Mammary epithelial cell (primary cell): ENCODE measurements at places on chromosomes 5 and 9. TPM values are rescaled to one million over a fixed set of nuclear protein-coding genes. Genes with fewer than 3 reads are reported as not detected.

The OR13C8 gene
- not detected for total RNA-seq

The NOTCH1 gene
- 170 TPM for total RNA-seq

The PCDHB9 gene
- total RNA-seq: 0.50 TPM

The ATG10 gene
- total RNA-seq: 7.2 TPM

The GEMIN5 gene
- total RNA-seq: 18.6 and 21.2 TPM in 2 replicates

The CD274 gene
- total RNA-seq: 30.6 and 45.5 TPM in 2 replicates

The SPACA9 gene
- total RNA-seq: 7.3 and 8.0 TPM in 2 replicates

The MOB3B gene
- total RNA-seq: 10.9 and 18.8 TPM in 2 replicates

The FGF10 gene
- total RNA-seq: not detected

The C5orf58 gene
- not detected in 2 replicates for total RNA-seq

The OBP2B gene
- 0.50 TPM for total RNA-seq

The CDX1 gene
- total RNA-seq: not detected

The CDH9 gene
- not detected for total RNA-seq

The FBLL1 gene
- total RNA-seq: 1.1 TPM in 1 of 2 replicates, not detected in the other

The PCDHA4 gene
- total RNA-seq: 0.83 TPM

GRCh38 chr9:22098643-22099332 lies 89.7 kb upstream of the CDKN2B start:
- DNase-seq: peak; percentile 64

DNA sequence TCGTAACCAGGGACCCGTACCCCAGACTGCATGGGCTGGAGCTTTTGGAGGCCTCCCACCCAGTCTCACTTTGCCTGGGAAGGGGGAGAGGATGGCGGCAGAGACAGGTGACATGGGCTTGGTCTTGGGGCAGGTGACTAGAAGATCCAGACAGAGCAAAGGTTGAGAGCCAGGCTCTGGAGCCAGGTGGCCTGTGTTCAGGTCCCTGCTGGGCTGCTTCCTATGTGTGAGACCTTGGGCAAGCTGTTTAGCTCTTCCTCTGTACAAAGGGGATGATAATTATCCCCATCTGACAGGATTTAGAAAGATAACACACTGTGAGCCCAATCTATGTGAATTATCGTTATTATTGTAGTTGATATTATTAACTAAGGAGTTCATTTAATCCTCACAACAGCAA lies 16.1 kb upstream of the NDST1 start:
- no peak for DNase-seq

DNA sequence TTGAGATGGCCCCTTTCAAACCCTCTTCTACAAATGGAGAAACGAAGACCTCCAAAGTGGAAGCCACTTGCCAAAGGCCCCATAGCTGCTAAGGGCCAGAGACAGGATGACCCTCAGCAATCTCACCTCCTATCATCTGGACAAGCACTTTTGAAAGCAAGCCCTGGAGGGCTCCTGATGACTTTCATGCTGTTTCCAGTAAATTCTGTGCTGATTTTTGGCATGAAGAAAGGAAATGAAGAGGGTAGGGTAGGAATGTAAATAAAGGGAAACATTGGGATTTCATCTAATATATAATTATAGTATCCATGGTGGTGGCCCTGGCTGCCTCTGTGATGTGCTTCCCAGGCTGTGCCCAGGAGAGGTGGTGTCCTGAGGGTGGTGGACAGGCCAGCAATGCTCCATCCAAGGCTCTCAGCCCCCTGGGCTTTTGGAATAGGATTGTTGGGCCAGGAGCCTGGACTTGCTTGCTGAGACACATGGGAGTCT lies 208.0 kb upstream of the TRIM32 start:
- DNase-seq: no peak

DNA sequence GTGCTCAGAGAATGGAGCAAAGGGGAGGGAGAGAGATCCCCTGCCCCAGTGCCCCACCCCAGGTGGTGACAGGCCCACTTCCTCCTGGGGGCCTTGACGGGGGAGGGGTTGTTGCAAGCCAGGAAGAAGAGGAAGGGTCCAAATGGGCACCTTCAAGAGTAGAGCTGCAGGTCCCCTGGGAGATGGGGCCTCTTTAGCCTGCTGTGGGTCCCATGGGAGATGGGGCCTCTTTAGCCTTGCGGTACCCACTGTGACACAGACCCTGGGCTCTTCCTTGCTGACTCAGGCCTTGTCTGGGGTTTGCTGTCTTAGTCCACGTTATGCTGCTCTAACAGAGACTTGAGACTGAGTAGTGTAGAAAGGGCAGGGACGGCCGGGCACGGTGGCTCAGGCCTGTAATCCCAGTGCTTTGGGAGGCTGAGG lies 9.6 kb upstream of the TOR4A start:
- DNase-seq: no peak

DNA sequence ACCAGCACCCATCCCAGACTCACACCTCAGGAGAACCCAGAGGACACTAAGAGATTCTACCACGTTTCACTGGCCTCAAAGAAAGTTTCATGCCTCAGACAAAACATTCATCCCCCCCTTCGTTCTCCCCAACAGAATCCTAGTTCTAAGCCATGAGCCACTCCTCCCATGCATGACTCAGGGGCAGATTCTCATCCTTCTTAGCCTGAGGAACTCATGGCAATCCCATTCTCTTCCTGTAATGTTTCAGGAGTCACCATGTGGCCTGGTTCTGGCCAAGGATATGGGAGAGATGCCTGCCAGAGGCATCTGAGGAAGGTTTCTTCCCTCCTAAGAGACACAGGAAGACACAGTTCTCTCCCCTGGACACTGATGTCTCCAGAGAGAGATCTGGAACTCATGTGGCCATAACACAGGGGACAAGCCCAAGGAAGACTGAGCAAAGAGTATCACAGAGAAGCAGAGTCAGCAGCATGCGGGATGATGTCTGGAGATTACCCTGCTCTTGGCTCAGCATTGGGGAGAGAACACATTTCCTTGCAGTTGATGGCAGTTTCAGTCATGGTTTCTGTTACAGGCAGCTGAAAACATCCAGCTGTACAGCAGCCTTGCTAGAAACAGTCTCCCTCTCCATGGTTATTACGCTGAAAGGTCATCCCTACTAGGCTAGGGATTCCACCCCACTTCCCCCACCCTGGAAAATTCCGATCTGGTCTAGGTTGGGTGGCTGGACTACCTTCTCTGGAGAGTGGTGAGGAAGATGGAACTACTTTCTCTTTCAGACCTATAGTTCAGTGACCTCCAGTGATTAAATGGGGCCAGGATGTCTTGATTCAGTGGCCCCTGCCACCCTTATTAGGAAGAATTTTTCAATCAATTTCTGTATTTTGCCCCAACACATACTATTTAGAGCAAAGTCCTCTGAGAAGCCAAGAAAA lies 115.4 kb downstream of the ZNF608 start:
- DNase-seq: no peak

GRCh38 chr9:128920381-128921058 lies at the start of gene PHYHD1:
PHYHD1 (plus strand) TSS chr9:128920982; CDS start chr9:128922324, 1,342 bp downstream.
- no peak for DNase-seq

GRCh38 chr5:143304836-143305475 lies 98.5 kb downstream of the NR3C1 start:
- DNase-seq: no peak

GRCh38 chr5:157956271-157956885 lies 97.4 kb upstream of the CLINT1 start:
- peak; percentile 62 for DNase-seq

DNA sequence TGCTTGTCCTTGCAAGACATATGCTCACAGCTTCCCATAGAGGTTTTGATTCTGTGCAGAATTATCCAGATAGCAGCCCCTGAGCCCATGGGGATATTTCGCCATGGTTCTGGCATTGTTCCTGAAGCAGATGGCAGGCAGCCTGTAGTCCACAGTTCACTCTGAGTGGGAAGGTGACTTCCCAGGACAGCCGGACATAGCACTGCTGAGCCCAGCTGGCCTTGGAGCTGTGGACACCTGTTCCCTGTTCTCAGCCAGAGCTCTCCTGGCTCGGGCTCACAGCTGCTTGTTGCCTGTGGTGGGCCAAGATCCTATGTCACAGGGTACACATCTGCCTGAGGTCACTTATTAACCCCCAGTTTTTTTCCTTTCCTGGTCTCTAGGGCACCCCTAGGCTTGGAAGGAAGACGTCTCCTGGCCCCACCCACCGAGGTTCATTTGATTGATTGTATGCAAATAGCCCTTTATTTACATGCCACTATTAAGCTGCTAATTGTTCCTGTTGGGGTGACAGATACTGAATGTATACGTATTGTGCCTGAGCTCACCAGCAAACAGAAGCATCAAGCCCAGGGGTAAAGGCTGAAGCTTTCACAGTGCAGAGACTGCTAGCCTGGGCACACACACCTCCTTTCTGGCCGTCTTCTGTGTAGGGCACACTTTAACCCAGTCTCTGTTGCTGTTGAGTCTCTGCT lies 96.6 kb upstream of the DMRT1 start:
- no peak for DNase-seq

DNA sequence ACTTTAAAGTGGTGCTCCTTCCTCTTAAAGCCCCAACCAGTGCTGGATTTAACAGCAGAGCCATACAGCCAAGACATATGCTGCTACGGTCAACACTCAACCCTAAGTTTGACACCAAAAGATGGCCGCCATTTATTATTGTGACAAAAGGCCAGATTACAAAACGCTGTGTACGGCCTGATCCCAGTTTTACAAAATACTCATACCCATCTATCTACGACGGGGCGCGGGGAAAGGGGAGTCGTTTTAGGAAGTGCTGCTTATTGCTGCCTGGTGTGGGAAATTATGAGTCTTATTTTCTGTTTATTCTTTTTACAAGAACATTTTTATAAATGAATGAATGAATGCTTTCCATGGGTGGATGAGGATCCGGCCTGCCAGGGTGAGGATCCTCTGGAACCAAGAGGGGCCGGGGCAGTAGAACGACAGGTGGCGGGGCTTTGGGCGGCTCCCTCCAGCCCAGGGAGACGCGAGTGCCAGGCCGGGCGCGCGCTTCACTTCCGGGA lies 457 bp upstream of the IDNK start:
- DNase-seq: no peak

DNA sequence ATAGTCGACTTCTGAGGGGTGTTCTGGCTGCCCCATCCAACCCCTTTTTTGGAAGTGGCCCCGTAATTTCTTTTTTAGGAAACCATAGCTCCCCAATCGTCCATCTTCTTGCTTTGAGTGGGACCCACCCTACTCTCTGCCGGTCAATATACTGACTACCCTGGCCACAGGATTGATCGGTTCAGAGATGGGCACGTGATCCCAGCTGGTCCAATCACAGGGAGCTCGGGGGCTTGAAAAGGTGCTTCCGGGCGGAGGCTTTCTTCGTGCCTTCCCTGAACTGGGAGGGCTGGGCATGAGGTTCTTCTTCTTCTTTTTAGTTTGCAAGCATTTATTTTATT lies 78.7 kb upstream of the SH3PXD2B start:
- DNase-seq: no peak

DNA sequence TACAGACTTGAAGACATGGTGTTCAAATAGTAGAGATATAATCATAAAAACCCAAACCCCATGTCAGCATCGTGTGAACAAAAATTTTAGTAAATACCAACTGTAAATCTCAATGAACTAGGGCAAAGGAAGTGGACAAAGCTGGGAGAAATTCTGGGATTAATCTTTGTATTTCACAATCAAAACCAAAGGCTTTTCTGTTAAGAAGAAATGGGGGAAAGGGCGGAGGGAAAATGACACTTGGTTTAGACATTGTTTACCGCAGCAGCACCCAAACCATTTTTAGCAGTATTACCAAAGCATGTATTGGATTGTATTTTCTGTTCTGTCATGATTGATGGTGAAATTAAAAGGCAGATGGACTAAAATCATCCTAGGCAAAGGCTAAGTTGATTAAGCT lies 134.2 kb upstream of the PRSS3 start:
- DNase-seq: no peak

- no peak for DNase-seq
These were observed 223.0 kb upstream of the POU5F2 start for GRCh38 chr5:93964421-93964820.

GRCh38 chr5:176543428-176544182 lies 5.5 kb upstream of the CDHR2 start:
- peak; percentile 61 for DNase-seq

DNA sequence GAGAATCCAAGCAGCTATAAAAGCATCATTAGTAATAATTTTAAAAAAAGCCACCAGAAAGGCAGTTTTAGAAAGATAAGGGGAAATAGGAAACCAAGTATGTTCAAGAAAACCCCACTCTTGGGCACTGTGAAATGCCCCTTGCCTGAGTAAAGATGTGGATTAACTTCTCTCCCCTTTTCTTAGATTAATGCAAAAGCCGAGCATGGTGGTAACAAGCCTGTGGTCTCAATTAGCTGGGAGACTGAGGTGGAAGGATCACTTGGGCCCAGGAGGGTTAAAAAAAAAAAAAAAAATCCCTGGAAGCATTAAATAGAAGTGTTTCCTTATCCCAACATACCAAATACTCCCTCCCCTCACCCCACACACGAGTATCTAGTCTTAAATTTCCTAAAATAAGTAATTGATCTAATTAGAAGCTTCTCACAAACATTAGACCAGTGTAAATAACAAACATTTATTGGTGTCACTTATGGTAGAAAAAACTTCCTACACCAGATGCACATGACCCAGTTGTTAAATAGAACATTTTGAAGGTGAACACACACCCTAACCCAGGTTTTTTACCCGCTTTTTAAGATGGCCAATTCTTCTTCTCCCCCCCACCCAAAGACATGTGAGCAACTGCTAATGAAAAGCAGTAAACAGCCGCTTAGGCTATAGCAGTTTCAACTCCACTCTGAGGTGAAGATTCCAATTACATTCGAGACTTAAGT lies 5.2 kb downstream of the HSPA5 start:
- DNase-seq: no peak

- no peak for DNase-seq
These were observed 28.8 kb downstream of the GLT6D1 start for GRCh38 chr9:135610290-135611141.

GRCh38 chr5:123134653-123135181 lies 45.7 kb downstream of the PRDM6 start:
- DNase-seq: no peak

DNA sequence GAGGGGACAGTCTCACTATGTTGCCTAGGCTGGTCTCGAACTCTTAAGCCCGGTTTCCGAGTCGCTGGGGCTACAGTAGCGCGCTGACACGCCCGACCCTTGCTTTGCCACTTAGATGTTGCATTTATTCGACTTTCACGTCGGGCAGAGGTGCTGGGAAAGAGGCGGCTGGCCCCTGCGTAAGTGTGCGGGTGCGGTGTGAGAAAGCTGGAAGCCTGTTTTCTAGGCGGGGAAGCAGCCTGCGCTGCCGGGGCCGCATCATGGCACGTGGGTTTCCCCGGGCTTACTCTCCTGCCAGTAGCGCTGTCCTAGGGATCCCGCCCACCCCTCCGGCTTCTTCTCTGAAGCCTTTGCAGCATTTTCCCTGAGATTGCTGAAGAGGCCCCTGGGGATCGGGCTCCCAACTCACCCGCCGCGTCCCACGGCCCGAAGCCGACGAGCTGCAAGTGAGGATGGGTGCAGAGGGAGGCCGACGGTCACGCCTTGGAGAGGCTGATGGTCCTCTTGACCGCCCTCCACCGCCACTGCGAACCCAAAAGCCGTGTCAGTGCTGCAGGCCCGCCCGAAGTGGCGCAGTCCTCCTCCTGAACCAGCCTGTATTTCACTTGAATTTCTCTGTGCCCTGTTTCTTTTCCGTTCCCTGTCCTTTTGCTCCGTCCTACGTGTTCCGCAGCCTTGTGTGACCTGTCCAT lies 5.8 kb upstream of the TRIM41 start:
- peak; percentile 58 for DNase-seq

- DNase-seq: no peak
These were observed 25.2 kb downstream of the COL23A1 start for GRCh38 chr5:178564811-178565550.

- DNase-seq: no peak
These were observed 171.7 kb downstream of the ATPSCKMT start for GRCh38 chr5:10077791-10078545.

GRCh38 chr5:107342371-107342770 lies 328.4 kb downstream of the EFNA5 start:
- DNase-seq: no peak
